ENCODE measurements at places on chromosomes 4 and X.

- no peak for DNase-seq
- no peaks in the 10 kb centered on the region for H3K4me1 ChIP-seq
- H3K4me3 ChIP-seq, result no peak overlapping the region
- H3K36me3 ChIP-seq, result no peaks in the 10 kb centered on the region
These were observed 141.3 kb downstream of the CPE start for GRCh38 chr4:165520086-165520485.

GRCh38 chrX:137290011-137290410, 256.2 kb upstream of the GPR101 start:
- DNase-seq, result no peak
- no peak overlapping the region for H3K27ac ChIP-seq
- no peak overlapping the region for H3K4me3 ChIP-seq
- no peaks in the 10 kb centered on the region for H3K36me3 ChIP-seq
- H3K4me1 ChIP-seq, result no peaks in the 10 kb centered on the region

- no peak overlapping the region for H3K27ac ChIP-seq
- H3K4me3 ChIP-seq, result no peak overlapping the region
- no peaks in the 10 kb centered on the region for H3K27me3 ChIP-seq
- DNase-seq, result no peak
These were observed 20.8 kb downstream of the EIF4E start for GRCh38 chr4:98908182-98908581.

- DNase-seq, result no peak
- H3K27ac ChIP-seq, result no peak overlapping the region
- H3K4me3 ChIP-seq, result no peak overlapping the region
- no peaks in the 10 kb centered on the region for H3K27me3 ChIP-seq
- peaks cover 4% of the 10 kb centered on the region for H3K4me1 ChIP-seq
These were observed 145.4 kb downstream of the REELD1 start for GRCh38 chr4:146359771-146360170.

DNA sequence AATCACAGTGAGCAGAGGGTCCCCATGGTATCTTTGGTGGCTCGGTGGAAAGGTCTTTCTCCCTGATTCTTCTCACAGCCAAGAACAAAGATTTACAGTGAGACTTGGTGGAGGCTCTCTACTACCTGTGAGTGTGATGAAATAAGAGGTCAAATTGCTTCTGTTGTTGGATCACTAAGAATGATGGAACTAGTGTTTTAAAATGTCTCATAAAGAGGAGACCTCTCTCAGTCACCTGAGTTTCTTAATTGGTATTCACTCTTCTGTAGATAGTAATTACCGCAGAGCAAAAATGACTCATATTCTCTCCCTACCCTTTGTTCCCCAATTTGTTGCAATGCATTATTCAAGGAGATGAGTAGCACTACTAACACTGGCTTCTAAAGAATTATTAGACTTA, 100.9 kb upstream of the TBC1D9 start:
- H3K27me3 ChIP-seq, result peaks cover 26% of the 10 kb centered on the region
- H3K4me3 ChIP-seq, result no peak overlapping the region
- no peak for DNase-seq
- H3K27ac ChIP-seq, result no peak overlapping the region
- H3K4me1 ChIP-seq, result no peaks in the 10 kb centered on the region
- no peaks in the 10 kb centered on the region for H3K36me3 ChIP-seq

- no peak overlapping the region for H3K4me3 ChIP-seq
- H3K27me3 ChIP-seq, result no peaks in the 10 kb centered on the region
- peaks cover 8% of the 10 kb centered on the region for H3K36me3 ChIP-seq
- no peak for DNase-seq
- H3K27ac ChIP-seq, result no peak overlapping the region
These were observed 21.4 kb downstream of the USO1 start for GRCh38 chr4:75745721-75746199.

GRCh38 chr4:170040031-170040680, 14.0 kb upstream of the MFAP3L start:
- H3K27ac ChIP-seq, result no peak overlapping the region
- H3K4me1 ChIP-seq, result no peaks in the 10 kb centered on the region
- peaks cover 18% of the 10 kb centered on the region for H3K27me3 ChIP-seq
- DNase-seq, result no peak
- peaks cover 4% of the 10 kb centered on the region for H3K36me3 ChIP-seq

DNA sequence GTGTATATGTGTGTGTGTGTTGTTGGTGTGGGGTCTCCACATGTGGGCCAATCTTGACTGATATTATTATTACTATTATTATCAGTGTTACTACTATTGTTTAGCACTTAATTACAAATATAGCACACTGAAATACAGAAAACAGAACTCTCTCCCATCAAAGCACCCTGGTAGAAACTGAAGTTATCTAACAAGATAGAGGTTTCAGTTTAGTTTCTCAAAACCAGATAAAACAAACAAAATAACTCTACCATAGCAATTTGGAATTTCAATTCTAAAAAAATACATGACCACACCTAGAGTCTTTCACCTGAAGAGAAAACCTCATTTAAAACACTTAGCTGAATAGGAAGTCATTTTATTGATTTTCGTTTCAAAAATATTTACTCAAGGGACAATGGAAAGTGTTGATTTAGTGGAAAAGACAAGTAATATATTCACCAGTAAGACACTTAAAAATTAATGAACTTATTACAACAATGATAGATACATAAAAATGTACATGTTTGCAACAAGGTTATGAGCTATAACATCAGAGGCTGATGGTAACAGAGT, 252.3 kb downstream of the PDHA2 start:
- no peak overlapping the region for H3K27ac ChIP-seq
- H3K4me3 ChIP-seq, result no peak overlapping the region
- no peaks in the 10 kb centered on the region for H3K27me3 ChIP-seq
- H3K4me1 ChIP-seq, result no peaks in the 10 kb centered on the region

DNA sequence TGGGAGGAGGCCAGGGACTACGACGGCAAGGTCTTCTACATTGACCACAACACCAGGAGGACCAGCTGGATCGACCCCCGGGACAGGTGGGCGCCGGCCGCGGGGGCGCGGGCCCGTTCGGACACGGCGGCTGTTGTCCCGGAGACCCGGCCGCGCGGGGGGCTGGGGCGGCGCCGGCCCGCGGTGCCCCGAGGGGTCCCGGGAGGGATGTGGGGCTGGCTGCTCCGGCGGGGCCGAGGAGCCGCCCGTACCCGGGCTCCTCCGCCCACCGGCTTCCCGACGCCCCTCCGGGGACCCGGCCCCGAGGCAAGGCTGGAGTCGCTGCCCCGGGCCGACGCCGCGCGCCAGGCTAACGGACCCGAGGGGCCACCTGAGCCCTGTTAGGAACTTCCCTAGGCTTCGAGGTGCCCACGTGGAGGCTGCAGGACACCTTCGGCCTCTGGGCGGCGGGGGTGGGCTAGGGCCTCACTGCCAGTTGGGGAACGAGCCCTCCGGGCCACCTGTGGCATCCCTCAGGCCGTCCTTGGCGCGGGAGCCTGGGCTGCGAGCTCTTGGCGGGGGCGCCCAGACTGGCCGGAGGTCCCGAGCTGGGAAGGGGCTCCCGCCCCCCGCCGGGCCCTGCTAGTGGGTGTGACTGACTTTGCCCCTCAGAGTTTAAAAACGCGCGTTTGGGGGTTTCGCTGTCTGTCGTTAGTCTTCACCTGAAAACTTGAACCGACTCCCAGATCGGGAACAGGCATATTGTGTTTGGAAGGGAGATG, 660 bp downstream of the WWC2 start:
- DNase-seq, result no peak
- peaks cover 5% of the 10 kb centered on the region for H3K4me1 ChIP-seq
- H3K27ac ChIP-seq, result no peak overlapping the region
- peak overlapping the region; percentile 80 for H3K4me3 ChIP-seq
- peaks cover 12% of the 10 kb centered on the region for H3K36me3 ChIP-seq

DNA sequence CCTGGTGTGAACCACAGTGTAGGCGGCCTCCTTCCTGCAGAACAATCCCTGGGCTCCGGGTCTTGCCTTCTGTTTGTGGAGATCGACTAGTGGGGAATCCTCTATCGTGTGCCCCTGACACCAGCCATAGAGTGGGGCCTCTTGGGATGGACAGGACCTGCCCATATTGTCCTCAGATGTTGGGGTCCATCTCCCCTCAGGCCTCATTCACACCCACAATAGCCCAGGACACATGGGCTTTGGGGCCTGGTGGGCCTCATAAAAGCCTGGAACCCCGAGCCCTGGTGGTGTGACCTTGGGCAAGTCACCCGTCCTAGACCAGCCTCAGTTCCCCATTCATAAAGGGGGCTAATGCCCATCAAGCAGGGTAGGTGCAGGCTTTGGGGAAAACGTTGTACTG, 13.2 kb upstream of the GAGE10 start:
- H3K27me3 ChIP-seq, result no peaks in the 10 kb centered on the region
- peaks cover 20% of the 10 kb centered on the region for H3K4me1 ChIP-seq
- H3K4me3 ChIP-seq, result no peak overlapping the region
- DNase-seq, result no peak
- peaks cover 3% of the 10 kb centered on the region for H3K36me3 ChIP-seq
- no peak overlapping the region for H3K27ac ChIP-seq

DNA sequence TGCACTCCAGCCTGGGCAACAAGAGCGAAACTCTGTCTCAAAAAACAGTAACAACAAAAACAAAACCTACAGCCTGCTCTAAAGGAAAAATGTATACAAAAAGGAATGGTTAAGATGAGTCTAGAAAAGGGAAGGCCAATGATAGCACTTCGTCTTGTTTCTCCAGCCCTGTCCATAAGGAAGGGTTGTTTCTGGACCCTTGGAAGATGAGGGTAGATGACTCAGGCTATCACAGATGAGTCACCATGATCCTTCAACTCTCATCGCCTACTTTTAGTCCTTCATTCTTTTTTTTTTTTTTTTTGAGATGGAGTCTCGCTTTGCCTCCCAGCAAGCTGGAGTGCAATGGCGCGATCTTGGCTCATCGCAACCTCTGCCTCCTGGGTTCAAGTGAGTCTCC, 8.8 kb downstream of the PLA2G12A start:
- no peaks in the 10 kb centered on the region for H3K4me1 ChIP-seq
- peaks cover 10% of the 10 kb centered on the region for H3K36me3 ChIP-seq
- H3K27me3 ChIP-seq, result no peaks in the 10 kb centered on the region
- DNase-seq, result no peak
- no peak overlapping the region for H3K4me3 ChIP-seq

DNA sequence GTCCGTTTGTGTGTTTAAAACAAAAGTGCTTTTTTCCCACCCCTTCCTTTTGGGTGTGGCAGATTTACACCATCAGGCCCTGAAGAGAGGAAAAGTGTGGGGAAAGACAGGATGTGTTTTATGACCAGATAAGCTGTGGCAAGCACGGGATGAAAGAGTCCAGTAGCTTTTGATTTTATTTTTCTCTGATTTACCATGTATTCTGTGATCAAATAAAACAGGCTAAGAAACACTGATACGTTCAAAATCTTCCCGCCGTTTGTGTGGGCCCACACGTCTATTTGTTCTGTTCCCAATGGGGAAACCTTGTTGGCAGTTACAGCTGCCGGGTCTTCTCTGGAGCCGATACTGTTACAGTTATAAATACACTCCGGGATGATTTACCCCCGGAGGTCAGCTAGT, 10.8 kb downstream of the LRP2BP start:
- H3K4me3 ChIP-seq, result no peak overlapping the region
- no peak for DNase-seq
- no peaks in the 10 kb centered on the region for H3K36me3 ChIP-seq

GRCh38 chr4:77193511-77194102, 36.6 kb downstream of the CCNG2 start:
- peaks cover 10% of the 10 kb centered on the region for H3K27me3 ChIP-seq
- H3K27ac ChIP-seq, result peak overlapping the region; percentile 87
- peak; percentile 54 for DNase-seq
- peaks cover 14% of the 10 kb centered on the region for H3K4me1 ChIP-seq
- H3K4me3 ChIP-seq, result peak overlapping the region; percentile 78

GRCh38 chrX:71098302-71098701, 2.7 kb downstream of the FOXO4 start:
- H3K36me3 ChIP-seq, result peaks cover 31% of the 10 kb centered on the region
- DNase-seq, result peak; percentile 74
- peaks cover 43% of the 10 kb centered on the region for H3K4me1 ChIP-seq

DNA sequence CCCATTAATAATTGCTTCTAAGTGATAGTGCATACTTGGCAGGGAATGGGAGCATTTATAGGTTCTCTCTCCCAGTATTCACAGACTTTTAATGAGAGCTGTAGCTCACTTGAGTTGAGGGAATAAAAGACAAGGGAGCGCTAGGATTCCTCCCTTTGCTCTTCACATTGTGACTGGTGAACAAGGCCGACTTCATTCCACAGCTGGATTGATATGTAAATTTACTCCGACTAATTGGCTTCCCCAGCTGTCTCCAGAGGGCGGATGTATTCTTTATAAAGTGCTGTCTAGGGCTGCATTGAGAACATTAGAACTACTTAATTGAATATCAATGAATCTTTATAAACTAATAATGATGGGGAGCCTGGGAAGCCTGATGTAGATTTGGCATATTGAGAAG, 63.4 kb downstream of the GPR50 start:
- no peak for DNase-seq
- no peak overlapping the region for H3K4me3 ChIP-seq
- no peaks in the 10 kb centered on the region for H3K36me3 ChIP-seq

GRCh38 chr4:76515975-76516843, 81.2 kb downstream of the SHROOM3 start:
- H3K36me3 ChIP-seq, result no peaks in the 10 kb centered on the region
- DNase-seq, result no peak

DNA sequence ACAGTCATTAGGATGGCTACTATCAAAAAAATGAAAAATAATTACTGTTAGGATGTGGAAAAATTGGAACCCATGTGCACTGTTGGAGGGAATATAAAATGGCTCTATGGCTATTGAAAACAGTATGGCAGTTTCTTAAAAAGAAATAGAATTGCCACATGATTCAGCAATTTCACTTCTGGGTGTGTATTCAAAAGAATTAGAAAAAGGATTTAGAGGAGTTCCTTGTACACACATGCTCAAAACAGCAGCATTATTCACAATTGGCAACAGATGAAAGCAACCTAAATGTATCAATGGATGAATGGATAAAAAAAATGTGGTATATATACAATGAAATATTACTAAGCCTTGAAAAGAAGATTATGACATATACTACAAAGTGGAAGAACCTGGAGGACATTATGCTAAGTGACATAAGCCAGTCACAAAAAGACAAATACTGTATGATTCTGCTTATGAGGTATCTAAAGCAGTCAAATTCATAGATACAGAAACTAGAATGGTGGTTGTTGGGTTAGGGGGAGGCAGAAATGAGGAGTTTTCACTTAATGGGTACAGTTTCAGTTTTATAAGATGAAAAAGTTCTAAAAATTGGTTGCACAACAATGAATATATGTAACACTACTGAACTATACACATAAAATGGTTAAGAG, 123.2 kb downstream of the ELOVL6 start:
- no peaks in the 10 kb centered on the region for H3K36me3 ChIP-seq
- H3K27ac ChIP-seq, result no peak overlapping the region
- DNase-seq, result no peak
- H3K4me1 ChIP-seq, result peaks cover 4% of the 10 kb centered on the region
- H3K4me3 ChIP-seq, result no peak overlapping the region

- H3K4me3 ChIP-seq, result peak overlapping the region; percentile 84
- peaks cover 53% of the 10 kb centered on the region for H3K27me3 ChIP-seq
- peak; percentile 36 for DNase-seq
- no peaks in the 10 kb centered on the region for H3K36me3 ChIP-seq
These were observed 862 bp upstream of the INPP4B start for GRCh38 chr4:142846729-142847596.

GRCh38 chr4:48490012-48490679, at the start of gene ZAR1:
Gene ZAR1, plus strand, starts transcription at chr4:48490252. Its CDS starts 40 bp downstream, at chr4:48490292.
- H3K36me3 ChIP-seq, result peaks cover 10% of the 10 kb centered on the region
- H3K4me3 ChIP-seq, result peak within 1 kb of the TSS; percentile 69
- DNase-seq, result no peak
- H3K27ac ChIP-seq, result no peak within 1 kb of the TSS
- H3K4me1 ChIP-seq, result no peaks in the 10 kb centered on the region

GRCh38 chr4:103410386-103410785, 212.2 kb upstream of the CENPE start:
- no peak for DNase-seq
- H3K27me3 ChIP-seq, result no peaks in the 10 kb centered on the region
- H3K4me1 ChIP-seq, result no peaks in the 10 kb centered on the region
- H3K4me3 ChIP-seq, result no peak overlapping the region
- no peak overlapping the region for H3K27ac ChIP-seq
- no peaks in the 10 kb centered on the region for H3K36me3 ChIP-seq

Data from effector memory CD8-positive, alpha-beta T cell (primary cell).